Activated gamma-delta T cell treated with Interleukin-2 at 50 U/mL for 16 hours (primary cell): ENCODE measurements at places on chromosomes 4 and X.

GRCh38 chrX:2627272-2627867, 63.7 kb upstream of the CD99 start:
- DNase-seq, result peak; percentile 34

GRCh38 chrX:110168585-110168984, 149.3 kb downstream of the AMMECR1 start:
- no peak for DNase-seq

DNA sequence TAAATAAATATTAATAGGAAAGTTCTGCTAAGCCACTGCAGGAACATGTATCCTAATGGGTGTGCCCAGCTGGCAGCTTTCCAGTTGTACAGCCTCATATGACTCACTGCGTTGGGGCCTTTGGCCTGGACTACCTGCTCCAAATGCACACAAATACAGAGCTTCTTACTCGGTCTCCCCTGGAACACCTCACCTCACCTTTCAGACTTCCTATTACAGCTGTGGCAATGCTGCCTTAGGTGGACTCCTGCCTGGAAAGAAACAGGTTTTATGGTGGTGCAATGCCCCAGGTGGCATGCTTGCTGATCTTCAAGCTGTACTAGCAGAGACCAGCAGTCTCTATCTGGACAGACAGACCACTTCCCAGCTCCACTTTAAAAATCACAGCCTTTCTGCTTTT, 85.7 kb upstream of the EXOC1L start:
- no peak for DNase-seq

- no peak for DNase-seq
Measured at GRCh38 chr4:167555338-167556022, 321.2 kb upstream of the SPOCK3 start.

DNA sequence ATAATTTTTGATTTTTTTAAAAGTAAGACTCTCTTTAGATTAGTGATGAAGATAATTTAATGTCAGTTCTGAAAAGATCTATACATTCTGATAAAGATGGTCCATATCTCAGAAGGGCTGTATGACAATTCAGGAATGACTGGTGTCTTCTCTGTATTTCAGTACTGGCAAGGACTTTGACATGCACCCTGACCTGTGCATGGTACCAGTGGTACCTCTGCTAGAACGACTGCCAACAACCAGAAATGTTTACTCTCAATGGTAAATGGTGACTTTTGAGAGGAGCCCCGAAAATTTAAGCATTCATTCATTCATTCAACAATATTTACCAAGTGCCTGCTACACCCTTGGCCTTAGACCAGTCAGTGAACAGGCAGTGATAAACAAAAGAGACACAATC, 4.8 kb downstream of the NR3C2 start:
- DNase-seq, result no peak

- DNase-seq, result no peak
Measured at GRCh38 chr4:10317345-10317744, 139.9 kb downstream of the ZNF518B start.
